ENCODE measurements at places on chromosomes 1 and 21.

DNA sequence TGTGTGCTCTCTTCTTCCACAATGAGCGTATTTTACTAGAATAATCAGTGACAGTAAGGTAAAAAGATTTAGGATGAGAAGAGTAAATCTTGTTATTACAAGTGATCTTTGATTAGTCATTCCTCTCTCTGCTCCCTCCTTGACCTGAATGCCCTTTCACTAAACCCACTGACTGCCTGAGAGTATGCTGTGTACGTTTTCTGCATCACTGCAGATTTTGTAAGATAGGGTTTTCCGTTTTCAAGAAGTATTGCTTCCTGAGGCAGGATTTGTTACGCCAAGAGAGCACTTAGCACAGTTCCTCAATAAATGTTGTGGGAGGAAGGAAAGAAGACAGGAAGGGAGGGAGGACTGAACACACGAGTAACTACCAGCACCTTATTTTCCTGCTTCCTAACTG lies 7.7 kb upstream of the LAMB3 start:
- peak; percentile 84 for DNase-seq

DNA sequence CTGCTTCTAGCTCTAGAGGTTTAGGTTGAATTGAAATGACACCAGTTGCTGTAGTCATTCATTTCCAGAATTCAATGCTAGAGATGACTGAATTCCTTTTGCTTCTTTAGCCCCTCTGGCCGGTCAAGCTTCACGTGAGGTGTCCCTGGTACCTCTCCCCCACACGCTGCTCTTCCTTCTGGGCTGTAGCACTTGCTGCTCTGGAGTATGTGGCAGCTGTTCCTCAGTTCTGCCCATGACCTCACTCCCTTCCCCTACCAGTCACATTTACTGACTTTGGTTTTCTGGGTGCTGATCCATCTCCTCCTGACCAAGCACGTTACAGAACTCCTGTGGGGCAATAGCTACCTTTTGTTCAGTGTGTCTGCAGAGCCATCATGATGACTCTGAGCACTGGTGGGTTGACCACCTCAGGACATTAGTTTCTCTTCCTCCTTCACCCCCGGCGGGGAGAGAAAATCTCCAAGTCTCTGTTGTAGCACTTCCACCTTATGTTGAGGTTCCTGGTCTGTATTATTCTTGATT lies 128.1 kb downstream of the HHAT start:
- no peak for DNase-seq

- DNase-seq: peak; percentile 35
Observed at GRCh38 chr1:28199328-28200233, 23.1 kb upstream of the PTAFR start.

- no peak for DNase-seq
Observed at GRCh38 chr1:154716011-154716410, 108.0 kb upstream of the ADAR start.

DNA sequence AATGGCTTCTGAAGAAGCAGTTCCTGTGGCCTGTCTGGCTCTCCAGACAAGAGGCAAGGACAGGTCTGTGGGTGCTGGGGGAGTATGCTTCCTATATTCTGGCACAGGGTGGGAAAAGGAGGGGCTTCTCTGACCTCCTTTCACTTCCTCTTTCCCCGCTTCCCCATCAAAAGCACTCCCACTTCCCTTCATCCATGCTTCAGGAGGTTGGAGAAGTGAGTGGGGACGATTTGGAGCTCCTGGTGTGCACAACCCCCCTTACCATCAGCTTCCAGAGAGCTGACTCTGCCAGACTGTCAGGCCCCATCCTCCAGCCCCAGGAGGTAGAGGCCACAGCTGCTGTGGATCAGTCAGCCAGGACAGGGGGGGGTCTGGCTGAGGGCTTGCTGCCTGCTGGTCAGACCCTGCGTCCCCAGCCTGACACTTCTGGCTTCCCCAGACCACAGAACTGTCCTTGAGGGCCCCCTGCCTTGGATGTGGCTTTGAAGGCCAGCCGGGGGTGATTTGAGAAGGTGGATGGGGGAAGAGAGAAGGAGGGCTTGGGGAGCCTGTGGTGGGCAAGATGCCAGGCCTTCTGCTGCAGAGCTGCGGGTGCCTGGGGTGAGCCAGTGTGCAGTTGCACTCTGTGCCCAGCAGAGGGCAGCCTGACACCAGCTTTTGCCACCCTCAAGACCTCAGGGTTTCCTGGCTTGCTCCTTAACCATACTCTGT lies 21.5 kb upstream of the TMEM222 start:
- peak; percentile 55 for DNase-seq

DNA sequence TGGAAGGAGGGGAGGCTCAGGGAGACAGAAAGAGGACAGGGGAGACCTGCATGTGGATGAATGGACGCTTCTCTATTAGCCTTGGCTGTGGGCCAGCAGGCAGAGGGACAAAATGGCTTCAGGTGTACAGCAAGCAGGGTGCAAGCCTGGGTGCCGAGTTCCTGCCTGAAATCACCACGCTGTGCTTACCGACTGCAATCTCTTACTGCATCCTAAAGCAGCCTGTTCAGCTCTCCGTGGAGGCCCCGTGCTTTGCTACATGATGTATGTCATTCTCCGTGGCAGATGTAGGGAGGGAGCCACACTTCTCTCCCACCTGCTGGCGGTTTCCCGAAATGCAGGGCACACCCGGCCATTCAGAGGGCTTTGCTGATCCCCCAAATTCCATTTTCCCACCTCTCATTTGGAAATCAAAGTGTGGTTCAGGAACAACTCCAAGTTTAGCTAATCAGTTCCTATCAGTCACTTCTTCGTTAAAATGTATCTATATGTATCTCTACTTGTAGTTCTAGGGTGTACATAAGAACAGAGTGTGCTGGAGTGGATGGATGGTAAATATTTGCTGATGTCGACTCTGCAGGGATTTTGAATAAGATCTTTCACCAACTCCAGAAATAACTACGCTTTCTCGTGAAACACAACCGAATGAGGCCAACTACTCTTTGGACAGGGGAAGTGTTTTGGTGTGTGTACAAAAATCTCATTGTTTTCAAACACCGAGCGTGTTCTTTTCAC lies 122.3 kb upstream of the BACE2 start:
- no peak for DNase-seq

- no peak for DNase-seq
Observed at GRCh38 chr1:231187571-231187970, 25.7 kb downstream of the TRIM67 start.

- no peak for DNase-seq
Observed at GRCh38 chr21:31915566-31915965, 42.7 kb downstream of the HUNK start.

DNA sequence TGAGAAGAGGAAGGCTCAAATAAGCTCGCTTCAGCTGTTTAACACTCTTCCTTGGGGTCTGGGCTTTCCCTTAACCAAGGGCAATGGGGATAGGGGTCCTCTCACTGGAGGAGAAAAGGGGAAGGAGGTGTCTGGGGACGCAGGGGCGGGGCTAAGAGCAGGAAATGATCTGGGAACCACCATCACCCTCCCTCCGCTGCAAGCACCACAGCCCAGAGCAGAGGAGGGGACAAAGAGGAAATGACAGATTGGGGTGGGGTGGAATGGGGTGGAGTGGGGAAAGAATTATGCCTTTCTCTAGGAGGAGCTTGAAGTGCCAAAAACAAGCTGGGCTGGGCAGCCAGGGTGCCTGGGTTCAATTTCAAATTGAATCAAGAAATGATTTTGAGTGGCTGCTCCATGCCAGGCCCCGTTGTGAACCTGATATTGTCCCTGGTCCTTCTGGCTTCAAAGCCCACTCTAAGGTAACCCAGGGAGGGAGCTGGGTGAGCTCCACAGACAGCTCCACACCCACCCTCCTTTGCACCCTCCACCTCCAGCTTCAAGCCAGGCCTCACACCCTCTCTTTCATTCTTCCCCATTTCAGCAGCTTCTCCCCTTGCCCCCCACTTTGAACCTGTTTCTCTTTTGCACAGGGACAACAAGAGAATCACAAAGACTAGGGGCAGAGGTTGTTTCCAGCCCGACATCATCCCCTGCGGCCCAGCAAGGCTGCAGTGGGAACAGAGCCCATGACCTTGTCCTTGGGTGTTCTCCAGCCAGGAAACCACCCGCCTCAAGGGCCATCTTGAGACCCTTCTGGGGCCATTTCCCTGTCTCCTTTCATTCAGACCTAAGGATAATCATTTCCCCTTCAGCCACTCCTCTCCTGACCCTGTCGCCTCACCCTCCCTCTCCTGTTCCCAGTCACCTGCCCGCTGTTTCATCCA lies 1.1 kb downstream of the ARHGAP30 start:
- DNase-seq: peak; percentile 89

DNA sequence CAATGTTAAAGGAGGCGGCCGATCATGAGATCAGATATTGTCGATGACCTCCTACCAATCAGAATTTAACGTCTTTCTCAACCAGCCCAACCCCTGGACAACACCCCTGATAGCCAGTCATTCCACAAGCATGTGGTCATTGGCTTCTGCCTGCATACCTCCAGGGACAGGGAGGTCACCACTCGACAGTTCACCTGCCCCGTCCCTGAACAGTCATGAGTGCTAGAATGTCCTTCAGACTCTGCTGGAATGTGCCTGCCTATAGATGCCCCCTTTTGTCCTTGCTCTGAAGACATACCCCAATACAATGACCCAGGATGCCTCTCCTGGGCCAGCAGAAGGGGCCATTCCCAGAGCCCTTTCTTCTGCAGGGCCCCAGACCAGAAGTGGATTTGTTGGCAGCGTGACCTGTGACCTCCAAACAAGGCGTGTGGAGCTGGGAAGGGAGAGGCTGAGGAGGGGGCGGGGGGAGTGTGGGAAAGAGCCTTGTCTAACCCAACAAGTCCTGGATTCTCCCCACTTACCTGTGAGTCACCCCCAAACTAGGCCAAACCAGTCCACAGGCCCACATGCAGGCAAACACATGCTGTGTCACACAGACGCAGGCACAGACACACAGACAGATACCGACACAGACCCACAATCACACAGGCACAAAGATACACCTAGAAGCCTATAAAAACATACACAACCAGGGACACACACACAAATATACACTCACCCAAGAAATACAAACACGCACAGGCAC lies 2.2 kb downstream of the CRYBG2 start:
- no peak for DNase-seq
